ENCODE measurements at places on chromosomes 5 and 9.

- no peak for DNase-seq
These were observed 566.0 kb downstream of the CAAP1 start for GRCh38 chr9:26326563-26326962.

GRCh38 chr9:95411054-95411892 is 93.8 kb upstream of the FANCC start:
- no peak for DNase-seq

DNA sequence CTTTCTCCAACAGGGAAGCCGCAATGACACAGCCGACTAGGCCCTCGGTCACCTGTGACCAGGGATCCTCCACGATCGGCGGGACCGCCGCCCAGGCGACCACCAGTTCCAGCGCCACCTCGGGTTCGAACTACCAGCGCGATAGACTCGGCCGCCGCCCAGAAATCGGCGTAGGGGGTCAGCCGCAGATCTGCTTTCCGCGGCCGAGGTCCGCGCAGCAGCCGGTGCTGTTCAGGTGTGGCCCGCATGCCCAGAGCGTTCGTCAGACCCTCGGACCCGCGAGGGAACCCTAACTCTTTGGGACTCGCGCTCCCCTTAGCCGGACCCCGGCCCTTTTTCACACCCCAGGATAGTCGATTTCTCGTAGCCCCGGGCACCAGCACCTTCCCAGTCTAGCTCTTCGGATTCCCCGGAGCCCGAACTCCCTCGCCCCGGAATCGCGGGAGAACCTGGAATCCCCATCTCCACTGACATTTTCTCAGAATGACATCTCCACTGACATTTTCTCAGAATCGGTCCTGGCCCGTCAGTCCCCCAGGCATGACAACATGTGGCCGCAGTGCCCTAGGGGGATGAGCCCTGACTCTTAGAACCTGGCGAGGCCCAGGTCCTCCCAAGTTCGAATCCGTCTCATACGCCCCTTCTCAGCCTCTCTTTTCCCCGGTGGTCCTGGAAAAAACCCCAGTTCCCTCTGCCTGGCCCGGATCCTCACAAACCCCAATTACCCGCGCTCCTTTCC is 428 bp downstream of the C5orf52 start:
- DNase-seq, result no peak

DNA sequence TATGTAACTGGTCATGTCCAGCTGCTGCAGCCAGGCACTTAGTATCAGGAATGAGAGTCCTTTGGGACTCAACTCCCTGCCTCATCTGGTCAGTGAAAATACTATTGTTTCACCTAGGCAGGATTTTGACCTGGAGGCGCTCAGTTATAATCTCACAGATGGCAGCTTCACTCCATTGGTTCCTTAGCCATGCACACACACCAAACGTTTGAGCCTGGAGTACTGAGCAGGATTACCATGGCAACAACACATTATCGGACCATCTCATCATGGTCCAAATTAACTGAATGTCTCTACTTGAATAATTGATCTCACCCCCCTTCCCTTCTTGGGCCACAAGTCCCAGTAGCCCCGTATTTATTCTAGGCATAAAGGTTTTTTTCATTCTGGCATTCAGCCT is 15.0 kb upstream of the SREK1 start:
- no peak for DNase-seq

- DNase-seq, result no peak
These were observed 59.4 kb downstream of the ANXA1 start for GRCh38 chr9:73210886-73211666.

- no peak for DNase-seq
These were observed 4.8 kb upstream of the FAM240B start for GRCh38 chr9:38724754-38725153.

GRCh38 chr5:115530426-115530825 is 14.1 kb downstream of the FEM1C start:
- no peak for DNase-seq

GRCh38 chr5:176359658-176360057 is 1.9 kb downstream of the KIAA1191 start:
- DNase-seq, result no peak

GRCh38 chr5:33721491-33722200 is 170.1 kb downstream of the ADAMTS12 start:
- DNase-seq, result no peak

DNA sequence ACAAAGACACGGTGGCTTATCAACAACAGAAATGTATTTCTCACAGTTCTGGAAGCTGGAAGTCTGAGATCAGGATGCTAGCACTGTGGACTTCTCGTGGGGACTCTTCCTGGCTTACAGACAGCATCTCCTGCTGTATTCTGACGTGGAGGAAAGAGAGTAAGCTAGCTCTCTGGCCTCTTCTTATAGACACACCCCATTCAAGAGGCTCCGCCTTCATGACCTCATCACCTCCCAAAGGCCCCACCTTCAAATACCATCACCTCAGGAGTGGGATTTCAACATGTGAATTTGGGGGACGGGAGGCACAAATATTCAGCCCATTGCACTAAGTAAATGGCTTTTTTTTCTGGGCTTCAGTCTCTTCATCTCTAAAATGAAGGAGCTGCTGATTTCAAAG is 27.6 kb downstream of the KCNMB1 start:
- no peak for DNase-seq

- peak; percentile 57 for DNase-seq
These were observed 39.3 kb downstream of the NTNG2 start for GRCh38 chr9:132201139-132201538.

- DNase-seq, result no peak
These were observed 14.9 kb upstream of the MEGF10 start for GRCh38 chr5:127275641-127276193.

- DNase-seq, result no peak
These were observed 29.4 kb downstream of the IPPK start for GRCh38 chr9:92640398-92641091.

DNA sequence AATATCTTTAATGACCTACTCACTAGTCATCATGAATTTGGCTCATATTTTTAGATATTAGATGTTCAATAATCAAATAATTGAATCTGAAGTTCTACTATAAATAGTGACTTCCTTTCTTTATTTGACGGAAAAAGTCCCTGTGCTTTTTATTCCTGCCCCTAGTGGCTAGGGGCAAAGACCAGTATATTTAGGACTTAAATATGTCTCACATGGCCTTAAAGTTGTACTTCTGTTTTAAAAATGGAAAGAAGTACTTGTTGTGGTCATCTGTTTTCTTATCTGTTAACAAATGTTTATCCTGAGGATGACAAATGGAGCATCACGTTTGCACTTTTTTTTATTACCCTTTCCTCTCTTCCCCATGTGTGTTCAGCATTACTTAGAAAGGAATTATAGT is 89.2 kb upstream of the GRHPR start:
- no peak for DNase-seq

GRCh38 chr9:129685220-129685932 is 19.9 kb downstream of the PRRX2 start:
- DNase-seq, result no peak

GRCh38 chr9:22030101-22030598 is 21.0 kb upstream of the CDKN2B start:
- no peak for DNase-seq

- no peak for DNase-seq
These were observed 226.1 kb downstream of the SLIT3 start for GRCh38 chr5:169074839-169075238.

- DNase-seq, result no peak
These were observed 67.9 kb upstream of the LPAR1 start for GRCh38 chr9:111106202-111106601.

DNA sequence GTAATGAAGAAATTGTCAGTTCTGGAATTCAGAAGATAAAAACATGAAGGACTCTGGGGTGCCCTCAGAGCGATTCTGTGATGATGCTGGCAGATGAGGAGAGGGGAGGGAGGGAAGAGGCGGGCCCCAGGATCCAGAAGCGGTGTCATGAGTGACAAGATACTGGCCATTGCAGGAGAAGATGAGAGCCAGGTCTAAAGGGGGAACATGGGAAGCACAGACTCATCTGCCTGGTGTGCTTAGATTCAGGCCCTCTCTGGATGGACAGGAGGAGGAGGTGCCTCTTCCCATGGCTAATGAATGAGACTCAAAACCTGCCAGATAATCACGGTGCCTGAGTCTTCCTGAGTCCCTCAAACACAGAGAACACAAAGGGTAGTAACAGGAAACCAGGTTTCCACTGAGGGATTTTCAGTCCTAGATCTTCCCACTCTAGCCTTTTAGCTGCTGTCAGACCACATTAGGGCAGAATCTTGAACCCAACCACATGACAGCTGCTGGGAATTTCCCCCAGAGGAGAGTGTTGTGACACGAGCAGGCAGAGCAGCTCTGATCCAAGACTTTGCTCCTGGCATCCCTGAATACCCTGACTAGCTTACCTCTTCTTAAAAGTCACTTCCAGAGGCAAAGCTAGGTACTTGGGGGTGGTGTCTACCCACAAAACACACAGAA is 28.2 kb upstream of the HSPA9 start:
- no peak for DNase-seq

DNA sequence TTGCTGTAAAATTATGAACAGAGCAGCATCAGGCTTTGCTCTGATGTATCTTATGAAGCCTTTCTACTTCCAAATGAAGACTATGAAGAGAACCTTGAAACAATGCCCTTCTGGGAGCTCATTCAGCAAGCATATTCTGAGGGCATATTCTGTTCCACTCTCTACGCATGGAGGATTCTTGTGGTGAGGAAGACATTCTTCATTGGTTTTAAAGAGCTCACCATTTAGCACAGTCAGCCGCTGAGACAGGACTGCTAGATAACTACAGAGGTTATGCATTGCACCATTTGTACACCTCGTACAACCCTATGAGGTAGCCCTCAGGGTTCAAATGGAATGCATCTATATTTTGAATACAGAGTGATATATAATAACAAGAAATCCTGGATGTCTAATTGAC is 61.0 kb downstream of the INVS start:
- no peak for DNase-seq

DNA sequence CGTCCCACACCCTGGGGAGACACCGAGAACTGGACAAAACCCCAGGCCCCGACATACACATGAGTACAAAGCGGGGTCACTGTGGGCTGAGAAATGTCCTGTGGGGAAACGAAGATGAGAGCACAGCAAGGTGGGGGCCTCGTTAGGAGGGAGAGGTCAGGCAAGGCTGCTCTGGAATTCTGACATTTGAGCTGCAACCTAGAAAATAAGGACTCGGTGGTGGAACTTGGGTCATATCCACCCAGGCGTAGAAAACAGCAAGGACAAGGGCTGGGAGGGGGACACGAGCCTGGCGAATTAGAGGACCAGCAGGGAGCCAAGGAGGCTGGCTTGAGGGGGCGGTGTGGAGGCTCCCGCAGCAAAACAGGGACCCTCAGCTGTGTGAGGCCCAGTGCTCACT is 32.8 kb downstream of the NCS1 start:
- no peak for DNase-seq

GRCh38 chr5:135066781-135067180 is 32.8 kb upstream of the PITX1 start:
- DNase-seq, result no peak

DNA sequence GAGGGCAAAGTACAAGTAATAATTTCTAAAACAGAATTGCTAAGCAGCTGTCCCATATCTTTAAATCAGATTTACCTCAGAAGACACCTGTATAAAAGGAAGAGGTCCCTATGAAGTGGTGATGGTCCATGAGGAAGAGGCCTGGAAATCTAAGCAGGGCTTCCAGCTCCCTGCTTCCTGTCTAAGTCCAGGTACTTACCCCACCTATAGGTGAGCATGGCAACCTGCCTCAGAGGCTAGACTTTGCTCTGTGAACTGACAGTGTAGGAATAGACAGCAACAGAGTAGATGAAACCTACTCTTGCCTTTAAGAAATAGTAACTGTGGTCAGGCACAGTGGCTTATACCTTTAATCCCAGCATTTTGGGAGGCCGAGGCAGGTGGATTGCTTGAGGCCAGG is 55.8 kb upstream of the ARRDC3 start:
- DNase-seq, result no peak

DNA sequence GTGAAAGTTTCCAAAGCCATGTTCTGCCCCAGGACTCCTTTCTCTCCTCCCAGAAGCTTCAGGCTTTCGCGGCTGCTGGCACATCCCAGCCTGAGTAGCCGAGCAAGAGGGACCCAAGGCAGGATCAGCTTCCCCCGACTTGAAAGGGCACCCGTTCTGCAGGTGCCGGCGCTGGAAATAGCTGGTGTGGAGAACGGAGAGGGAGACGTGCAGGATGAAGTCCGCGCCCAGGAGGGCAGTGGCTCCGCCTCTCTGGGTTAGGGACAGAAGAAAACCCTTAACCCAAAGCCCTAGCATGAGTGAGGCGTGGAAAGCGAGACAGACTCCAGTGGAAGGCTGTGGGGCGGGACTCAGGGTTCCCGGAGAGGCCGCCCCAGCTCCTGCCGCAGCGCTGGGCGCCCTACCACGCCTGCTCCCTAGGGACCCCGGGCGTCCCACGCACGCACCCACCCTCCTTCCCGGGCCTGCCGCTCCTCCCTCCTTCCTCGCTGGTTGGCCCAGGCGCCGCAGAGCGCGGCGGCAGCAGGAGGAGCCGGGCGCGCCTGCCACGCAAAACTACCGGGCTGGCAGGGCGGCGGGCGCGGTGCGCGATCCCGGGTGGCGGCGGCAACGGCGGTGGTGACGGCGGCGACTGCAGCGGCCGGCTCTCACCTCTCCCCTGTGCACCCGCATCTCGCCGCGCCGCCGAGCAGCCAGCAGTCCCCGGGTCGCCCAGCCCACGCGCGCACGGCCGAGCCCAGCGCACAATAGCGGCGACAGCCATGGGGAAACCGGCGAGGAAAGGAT is at the start of gene SLC1A1:
Gene SLC1A1 (plus strand): TSS at position 550 of the 786 bp plus-strand sequence. CDS start 212 bp downstream, at position 762.
- DNase-seq, result no peak
